EH (cell line): ENCODE measurements at places on chromosomes 7 and 10.

GRCh38 chr7:43491984-43492383 lies 90.9 kb upstream of the STK17A start:
- DNase-seq = peak; percentile 72

DNA sequence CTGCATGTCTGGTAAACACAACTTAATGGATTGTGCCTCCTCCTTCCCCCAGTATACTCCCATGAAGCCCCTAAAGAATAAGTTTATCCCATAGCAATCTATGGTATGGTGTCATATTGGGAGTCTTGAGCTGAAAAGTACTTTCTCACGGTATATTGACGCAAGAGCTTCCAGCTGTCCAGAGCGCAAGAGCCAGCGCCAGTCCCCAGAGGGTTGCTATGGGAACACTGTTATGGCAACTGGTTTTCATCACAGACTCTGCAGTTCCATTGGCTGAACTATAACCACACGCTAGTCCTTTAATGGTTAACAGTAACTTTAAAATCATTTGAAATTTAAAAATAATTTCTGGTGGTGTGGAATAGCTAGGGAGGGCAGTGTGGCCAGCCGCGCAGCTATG lies 46.9 kb downstream of the PRPF18 start:
- DNase-seq = peak; percentile 26

- DNase-seq = no peak
These were observed 65.5 kb downstream of the OSBPL3 start for GRCh38 chr7:24914465-24914859.

GRCh38 chr7:34750636-34751035 lies 92.6 kb downstream of the NPSR1 start:
- DNase-seq = no peak

DNA sequence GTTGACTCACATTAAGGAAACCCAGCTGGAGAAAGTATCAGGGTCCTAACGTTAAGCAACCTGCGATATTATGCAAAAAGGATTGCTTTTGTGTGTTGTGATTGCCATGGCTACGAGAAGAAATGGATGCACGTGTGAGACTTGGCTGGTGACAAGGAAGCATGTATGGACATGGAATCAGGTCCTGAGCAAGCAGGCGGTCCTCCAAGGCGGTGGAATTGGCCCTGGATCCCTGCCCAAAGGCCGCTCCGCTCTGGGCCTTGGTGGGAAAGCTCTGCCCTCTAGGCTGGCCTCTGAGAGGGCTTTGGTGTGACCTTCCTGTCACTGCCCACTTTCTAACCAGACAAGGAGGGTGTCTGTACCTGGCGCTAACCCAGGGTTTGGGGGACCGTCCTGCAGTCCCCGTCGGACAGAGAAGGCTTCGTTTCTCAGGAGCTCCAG lies 192.1 kb downstream of the EBF3 start:
- no peak for DNase-seq

- DNase-seq = no peak
These were observed 132.3 kb downstream of the HGF start for GRCh38 chr7:81637534-81637933.

GRCh38 chr10:5631936-5632335 lies 34.5 kb downstream of the ASB13 start:
- DNase-seq = no peak

DNA sequence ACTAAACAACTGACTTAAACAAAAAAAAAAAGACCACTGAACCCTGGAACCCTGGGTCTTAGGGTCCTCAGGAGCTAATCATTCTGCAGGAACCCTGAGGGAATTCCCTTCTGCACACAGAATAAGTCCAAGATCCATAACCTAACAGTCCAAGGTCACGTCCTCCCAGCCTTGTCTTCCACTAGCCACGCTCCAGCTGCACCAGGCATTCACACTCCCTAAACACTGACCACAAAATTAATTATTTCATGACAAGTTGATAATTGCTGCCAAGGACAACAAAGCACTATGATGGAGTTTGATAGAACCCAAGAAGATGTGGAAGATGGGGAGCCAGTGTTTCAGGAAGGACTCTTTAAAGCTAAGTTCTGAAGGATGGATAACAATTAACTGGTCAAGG lies 130.6 kb downstream of the SH3PXD2A start:
- no peak for DNase-seq

- peak; percentile 74 for DNase-seq
These were observed 136.6 kb downstream of the PTPN20 start for GRCh38 chr10:47047577-47048525.

DNA sequence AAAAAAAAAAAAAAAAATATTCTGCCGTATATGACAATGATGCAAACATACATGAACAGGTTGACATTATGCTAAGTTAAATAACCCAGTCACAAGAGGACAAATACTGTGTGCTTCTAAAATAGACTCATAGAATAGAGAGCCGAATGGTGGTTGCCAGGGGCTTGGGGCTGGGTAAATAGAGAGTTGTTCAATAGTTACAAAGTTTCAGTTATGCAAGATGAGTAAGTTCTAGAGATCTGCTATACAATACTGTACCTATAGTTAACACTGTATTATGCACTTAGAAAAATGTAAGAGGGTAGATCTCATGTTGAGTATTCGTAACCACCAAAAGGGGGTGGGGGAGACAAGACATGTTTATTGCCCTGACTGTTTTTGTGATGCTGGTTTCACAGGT lies 77.1 kb upstream of the GNAI1 start:
- DNase-seq = no peak

GRCh38 chr10:119817991-119818888 lies 54.4 kb downstream of the MCMBP start:
- peak; percentile 37 for DNase-seq

DNA sequence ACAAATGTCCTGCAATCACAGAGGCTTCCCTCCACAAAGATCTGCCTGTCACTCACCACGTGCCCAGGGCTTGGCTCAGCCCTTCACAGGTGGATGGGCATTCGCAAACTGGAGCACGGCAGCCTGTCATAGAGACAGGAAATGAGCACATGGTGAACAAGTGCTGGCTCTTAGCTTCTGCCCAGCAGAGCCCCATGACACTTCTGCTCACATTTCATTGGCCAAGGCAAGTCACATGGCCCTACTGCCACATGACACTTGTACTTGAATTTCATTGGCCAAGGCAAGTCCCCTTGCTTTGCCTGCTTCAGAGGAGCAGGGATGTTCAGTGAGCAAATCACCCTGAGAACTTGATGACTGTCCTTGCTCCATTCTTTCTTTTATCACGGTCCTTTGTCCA lies 110.8 kb upstream of the PPP2R2D start:
- no peak for DNase-seq
